ENCODE measurements at places on chromosomes 6 and 20.

DNA sequence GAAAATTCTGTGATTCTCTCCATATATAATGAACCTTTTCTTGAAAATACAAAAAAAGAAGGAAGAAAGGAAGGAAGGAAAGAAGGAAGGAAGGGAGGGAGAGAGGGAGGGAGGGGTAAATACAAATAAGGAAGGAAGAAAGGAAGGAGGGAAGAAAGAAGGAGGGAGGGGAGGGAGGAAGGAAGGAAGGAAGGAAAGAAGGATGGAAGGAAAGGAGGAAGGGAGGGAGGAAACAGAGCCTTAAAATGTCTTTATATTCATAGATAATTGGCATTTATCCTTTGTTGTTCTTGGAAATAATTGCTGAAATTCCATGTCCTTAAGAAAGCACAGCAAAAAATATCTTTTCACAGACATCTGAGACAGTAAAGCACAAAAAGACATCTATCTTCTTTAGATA is 40.3 kb downstream of the SAMD3 start:
- DNase-seq = no peak

GRCh38 chr6:85660181-85660611 is 17.5 kb upstream of the SYNCRIP start:
- no peak for DNase-seq

DNA sequence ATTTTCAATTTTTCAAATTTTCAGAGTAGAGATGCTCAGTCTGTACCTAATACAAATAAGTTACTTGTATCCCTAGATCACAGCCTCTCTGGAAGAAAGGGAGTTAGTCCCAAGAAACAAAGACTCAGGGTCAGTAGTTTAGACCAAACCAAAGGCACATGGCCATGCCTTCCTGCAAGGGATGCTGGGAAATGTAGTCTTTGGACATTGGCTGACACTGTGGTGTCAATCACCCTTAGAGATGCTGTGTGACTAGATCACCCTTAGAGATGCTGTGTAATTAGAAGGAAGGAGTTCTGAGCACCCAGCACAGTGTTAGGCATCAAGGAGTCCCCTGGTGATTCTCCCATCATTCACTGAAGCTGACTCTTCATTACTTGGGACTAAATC is 202.1 kb downstream of the NFATC2 start:
- DNase-seq = peak; percentile 8

- DNase-seq = no peak
Observed at GRCh38 chr6:1382331-1382882, 7.0 kb upstream of the FOXF2 start.

DNA sequence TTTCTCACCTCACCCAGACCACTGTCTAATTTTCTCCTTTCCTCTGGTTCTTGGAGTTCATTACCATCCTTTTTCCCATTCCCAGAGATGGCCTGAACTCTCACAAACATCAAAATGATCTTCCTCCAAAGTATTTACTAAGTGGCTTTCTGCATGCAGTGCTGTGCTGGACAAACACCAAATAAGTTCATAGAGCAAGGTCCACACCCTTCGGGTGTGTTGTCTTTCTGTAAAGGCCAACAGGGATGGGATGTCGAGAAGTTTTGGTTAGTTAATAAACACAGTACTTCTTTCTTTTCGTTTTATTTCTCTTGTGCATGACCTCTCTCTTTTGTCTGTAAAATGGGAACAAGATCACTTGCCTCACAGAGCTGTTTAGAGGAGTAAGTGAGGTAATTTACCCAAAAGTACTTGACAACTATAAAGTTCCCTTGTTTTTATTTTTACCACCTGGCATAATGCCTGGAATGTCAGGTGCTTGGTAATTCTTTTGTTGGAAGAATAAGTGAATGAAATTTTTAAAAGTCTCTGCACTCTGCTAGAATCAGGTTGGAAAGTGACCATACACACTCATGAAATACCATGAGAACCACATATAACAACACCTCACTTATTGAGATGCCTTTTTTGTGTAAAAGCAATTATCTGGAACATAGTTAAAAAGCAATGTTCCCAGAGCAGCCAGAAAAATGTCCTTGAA is 22.8 kb upstream of the CCN6 start:
- DNase-seq = no peak

DNA sequence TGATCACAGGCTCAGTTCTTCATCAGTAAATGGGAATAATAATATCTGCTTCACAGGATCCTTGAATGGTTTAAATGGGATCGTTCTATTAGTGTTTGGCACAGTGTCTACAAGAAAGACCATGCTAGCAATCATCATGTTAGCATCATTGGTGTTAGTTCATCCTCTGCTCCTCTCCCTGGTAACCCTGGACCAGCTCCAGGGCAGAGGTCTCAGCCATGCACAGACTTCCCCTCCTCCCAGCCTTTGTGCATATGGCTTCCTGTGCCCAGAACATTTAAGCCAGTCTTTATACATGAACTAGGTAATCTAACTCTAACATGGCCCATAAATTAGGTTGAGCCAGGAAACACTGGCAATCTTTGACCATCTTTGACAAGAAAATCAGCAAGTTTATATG is 180.2 kb downstream of the EPM2A start:
- no peak for DNase-seq

GRCh38 chr6:156160795-156161165 is 616.4 kb upstream of the ARID1B start:
- DNase-seq = no peak

DNA sequence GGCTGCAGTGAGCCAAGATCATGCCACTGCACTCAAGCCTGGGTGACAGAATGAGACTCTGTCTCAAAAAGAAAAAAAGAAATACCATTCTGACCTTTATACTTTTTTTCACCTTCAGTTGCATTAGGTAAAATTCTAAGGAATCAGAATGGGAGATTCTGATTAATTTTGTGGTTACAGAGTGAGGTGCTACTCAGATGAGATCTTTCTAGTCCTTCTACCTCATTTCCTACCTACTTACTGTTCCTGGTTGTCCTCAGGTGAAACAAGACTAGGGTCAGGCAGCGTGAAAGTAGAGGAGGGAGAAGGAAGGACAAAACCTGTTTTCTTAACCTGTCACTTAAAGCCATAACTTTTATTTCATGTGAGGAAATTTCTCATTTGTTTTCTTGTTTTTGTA is 63.7 kb downstream of the MTFR2 start:
- DNase-seq = no peak

GRCh38 chr6:27208042-27208441 is 39.5 kb upstream of the PRSS16 start:
- DNase-seq = no peak
